ENCODE measurements at places on chromosomes 16 and 17.

- DNase-seq: no peak
Observed at GRCh38 chr16:62294213-62294972, 258.2 kb upstream of the CDH8 start.

- no peak for DNase-seq
Observed at GRCh38 chr17:12618557-12618956, 47.1 kb upstream of the MYOCD start.

- DNase-seq: no peak
Observed at GRCh38 chr16:87171723-87172122, 145.5 kb downstream of the C16orf95 start.

- DNase-seq: peak; percentile 94
Observed at GRCh38 chr16:86665319-86665675, 86.9 kb downstream of the FOXL1 start.

DNA sequence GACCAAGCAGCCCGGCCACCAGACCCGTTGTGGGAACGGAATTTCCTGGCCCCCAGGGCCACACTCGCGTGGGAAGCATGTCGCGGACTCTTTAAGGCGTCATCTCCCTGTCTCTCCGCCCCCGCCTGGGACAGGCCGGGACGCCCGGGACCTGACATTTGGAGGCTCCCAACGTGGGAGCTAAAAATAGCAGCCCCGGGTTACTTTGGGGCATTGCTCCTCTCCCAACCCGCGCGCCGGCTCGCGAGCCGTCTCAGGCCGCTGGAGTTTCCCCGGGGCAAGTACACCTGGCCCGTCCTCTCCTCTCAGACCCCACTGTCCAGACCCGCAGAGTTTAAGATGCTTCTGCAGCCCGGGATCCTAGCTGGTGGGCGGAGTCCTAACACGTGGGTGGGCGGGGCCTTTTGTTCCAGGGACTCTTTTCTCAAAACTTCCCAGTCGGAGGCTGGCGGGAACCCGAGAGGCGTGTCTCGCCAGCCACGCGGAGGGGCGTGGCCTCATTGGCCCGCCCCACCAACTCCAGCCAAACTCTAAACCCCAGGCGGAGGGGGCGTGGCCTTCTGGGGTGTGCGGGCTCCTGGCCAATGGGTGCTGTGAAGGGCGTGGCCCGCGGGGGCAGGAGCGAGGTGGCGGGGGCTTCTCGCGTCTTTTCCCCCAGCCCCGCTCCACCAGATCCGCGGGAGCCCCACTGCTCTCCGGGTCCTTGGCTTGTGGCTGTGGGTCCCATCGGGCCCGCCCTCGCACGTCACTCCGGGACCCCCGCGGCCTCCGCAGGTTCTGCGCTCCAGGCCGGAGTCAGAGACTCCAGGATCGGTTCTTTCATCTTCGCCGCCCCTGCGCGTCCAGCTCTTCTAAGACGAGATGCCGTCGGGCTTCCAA is at the start of gene SLC2A4:
SLC2A4 (plus strand) TSS at position 645 of the 879 bp plus-strand sequence; CDS start at position 862, 217 bp downstream.
- DNase-seq: peak; percentile 97

DNA sequence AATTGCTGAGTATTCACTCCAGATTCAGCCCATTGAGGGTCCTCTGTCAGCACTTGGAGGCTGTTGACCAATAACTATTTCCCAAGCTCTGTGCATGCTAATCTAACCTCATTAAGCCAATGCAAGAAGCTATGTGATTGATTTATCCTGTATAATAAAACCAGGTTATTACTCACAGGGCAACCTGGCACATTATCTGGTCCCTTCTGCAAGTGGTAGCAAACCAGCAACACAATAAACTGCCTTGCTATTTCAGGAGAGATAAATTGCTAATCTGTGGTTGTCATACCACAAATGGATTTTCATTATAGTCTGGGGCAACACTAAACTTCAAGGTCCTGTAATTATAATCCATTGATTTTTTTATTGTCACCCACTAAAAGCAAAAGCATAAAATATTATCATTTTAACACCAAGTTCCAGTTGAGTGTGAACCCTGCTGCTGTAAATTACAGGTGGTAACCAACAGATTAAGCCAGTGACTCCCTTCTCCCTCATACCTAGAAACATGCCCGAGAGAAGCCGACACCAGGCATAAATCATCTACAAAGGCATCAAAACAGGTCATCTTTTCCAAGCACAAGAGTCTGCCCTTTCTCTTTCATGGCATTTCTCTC is 51.1 kb upstream of the SOX9 start:
- no peak for DNase-seq

DNA sequence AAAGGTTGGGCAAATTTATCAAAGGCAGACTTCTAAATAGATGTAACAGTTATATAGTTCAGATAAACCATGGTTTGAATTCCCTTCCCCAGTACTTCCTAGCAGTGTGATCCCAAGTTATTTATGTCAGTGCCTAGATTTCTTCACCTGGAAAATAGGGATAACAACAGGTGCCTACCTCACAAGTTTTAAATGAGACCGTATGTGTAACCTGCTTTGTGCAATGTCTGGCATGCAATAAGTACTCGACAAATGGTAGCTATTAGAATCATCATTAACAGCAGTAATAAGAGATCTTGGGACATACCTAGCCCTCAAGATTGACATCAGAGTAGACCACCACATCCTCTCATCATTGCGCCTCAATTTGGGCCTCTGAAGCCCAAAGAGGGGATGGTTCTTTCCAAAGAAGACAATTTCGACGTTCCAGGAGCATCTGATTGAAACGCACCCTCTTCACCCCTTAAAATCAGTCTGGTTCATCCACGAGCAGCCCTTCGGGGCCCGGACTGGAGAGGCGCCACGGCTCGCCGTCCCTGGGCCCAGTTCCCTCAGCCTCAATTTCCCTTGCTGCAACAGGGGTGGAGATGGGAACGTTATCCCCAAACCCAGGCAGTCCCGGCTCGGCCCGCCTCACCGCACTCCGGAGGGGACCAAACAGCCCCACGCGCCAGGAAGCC is 541 bp downstream of the ACACA start:
- DNase-seq: peak; percentile 43

GRCh38 chr17:21689604-21690003 is 2.7 kb upstream of the KCNJ18 start:
- peak; percentile 93 for DNase-seq

DNA sequence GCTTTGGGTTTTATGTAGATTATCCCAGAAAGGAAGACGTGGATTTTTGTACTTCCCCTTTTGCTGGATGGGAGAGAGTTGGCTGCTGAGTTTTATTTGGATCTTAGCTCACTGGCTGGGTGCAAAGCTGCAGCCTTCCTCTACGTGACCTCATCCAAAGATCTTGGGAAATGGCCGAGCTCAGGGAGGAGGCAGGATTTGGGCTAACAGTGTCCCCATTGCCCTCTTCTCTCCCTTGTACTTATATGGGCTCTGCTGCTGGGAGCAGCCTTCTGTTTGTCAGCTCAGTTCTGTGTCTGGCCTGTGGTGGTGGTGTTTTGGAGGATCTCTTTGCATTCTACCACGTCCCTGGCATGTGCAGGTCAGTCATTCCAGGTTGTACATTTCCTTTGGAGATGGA is 2.0 kb downstream of the AOC3 start:
- DNase-seq: no peak

GRCh38 chr16:83118365-83118764 is 491.6 kb downstream of the CDH13 start:
- no peak for DNase-seq

DNA sequence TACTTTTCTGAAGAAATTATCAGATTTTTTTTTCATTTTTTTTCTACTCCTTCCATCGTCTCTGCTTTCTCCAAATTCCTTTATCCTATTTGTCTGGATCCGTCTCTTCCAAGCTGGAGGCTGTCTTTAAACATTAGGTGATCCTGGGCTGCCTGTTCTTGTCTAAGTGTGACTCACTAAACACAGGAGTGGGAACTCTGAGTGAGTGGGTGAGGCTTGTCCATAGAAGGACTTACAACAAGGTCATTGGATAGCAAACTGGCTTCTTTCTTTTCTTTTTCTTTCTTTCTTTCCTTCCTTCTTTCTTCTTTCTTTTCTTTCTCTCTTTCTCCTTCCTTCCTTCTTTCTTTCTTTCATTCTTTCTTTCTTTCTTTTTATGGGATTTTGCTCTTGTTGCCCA is 18.2 kb downstream of the ALOX15 start:
- no peak for DNase-seq
